A172 (cell line): ENCODE measurements at places on chromosomes 1 and 21. TPM values are rescaled to one million over a fixed set of nuclear protein-coding genes. Genes with fewer than 3 reads are reported as not detected.

DNA sequence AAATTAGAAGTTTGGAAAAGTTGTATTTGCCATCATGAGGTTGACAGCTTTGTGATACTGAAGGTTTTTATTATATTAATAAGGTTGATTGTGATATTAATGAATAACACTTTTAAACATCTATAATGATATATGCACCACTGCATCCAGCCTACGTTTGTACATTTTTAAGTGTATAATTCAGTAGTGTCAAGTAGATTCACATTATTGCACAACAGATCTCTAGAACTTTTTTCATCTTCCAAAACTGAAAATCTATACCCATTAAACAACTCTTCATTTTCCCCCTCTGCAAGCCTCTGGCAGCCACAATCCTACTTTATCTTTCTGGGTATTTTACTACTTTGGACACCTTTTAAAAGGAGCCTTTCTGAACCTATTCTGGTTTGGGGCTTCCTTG is 37.2 kb upstream of the ZMYM4 start:
- no peak for DNase-seq

Gene KCNK1
- 3.5 and 4.3 TPM in 2 replicates for total RNA-seq

- DNase-seq = no peak
Measured at GRCh38 chr1:172949096-172949495, 101.6 kb downstream of the TNFSF18 start.

GRCh38 chr21:46151261-46151988 is 4.0 kb downstream of the FTCD start:
- no peak for DNase-seq

Gene B3GALT5
- 0.14 and 0.48 TPM in 2 replicates for total RNA-seq

GRCh38 chr1:31476891-31477846 is 64.2 kb downstream of the SERINC2 start:
- peak; percentile 52 for DNase-seq

DNA sequence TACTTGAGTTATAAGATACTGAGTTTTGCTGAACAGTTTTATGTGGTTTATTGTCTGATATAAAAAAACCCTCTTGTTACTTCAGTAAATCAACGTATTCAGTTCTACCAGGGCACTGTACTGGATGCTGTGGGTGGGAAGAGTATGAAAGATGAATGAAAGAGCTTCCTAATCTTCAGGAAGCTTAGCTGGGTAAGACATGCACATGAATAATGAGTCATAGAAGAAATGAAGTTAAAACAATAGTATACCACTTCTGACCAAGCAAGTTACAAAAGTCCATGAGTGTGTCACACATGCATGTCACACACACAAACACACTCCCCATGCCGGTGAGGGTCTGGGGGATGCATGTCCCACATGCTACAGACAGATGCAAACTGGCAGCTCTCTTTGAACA is 105.9 kb downstream of the SIPA1L2 start:
- DNase-seq = no peak

- no peak for DNase-seq
Measured at GRCh38 chr1:228155596-228156514, 6.1 kb downstream of the GJC2 start.

- DNase-seq = no peak
Measured at GRCh38 chr1:235136111-235136510, 7.5 kb upstream of the TOMM20 start.

GRCh38 chr1:75475696-75476095 is 135.2 kb downstream of the SLC44A5 start:
- no peak for DNase-seq

Gene CA6
- total RNA-seq = not detected in 2 replicates

Gene EFNA1
- 17.0 and 17.9 TPM in 2 replicates for total RNA-seq

GRCh38 chr21:37165586-37165985 is 92.5 kb downstream of the TTC3 start:
- DNase-seq = no peak

GRCh38 chr1:67214420-67215174 is 48.3 kb downstream of the IL23R start:
- DNase-seq = peak; percentile 11

GRCh38 chr21:38843806-38844503 is 38.2 kb downstream of the ETS2 start:
- no peak for DNase-seq

DNA sequence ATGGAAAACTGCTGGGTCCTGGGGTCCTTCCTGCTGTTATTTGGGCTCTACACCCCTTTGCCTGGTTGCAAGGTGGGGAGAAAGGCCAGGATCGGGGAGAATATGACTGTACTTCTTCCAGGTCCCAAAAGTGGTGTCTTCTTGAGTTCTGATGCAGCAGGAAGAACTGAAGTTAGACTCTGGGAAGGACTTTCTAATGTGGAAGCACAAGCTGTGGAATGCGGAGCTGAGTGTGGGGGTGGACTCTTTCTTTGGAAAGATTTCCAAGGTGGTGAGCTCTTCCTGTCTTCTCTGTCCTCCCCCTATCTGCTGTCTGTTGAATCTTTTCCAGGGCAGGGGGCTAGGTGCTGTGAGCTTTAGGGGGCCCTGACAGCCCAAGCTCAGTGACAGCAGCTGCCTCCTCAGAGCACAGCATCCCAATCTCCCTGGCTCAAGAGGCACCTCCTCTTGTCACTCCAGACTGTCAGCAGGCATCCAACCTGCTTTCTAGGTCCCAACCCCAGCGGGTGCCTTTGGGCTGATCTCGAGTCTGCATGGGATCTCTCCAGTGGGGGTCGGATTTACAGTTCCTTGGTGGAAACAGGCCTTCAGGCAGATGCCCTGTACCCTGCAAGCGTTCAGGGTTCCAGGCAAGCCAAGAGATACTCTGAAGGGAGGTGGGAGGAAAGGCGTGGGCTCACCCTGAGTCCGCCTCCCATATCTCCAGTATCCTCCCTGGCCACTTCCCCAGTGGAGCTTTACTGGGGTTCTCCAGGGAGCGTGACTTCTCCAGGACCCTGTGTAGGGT is 23.2 kb downstream of the ADORA1 start:
- DNase-seq = no peak
